Right ventricle myocardium inferior (tissue), 1 donor: ENCODE measurements at places on chromosomes 7 and 10.

- DNase-seq, result no peak
These were observed 35.2 kb downstream of the VCL start for GRCh38 chr10:74032900-74033655.

DNA sequence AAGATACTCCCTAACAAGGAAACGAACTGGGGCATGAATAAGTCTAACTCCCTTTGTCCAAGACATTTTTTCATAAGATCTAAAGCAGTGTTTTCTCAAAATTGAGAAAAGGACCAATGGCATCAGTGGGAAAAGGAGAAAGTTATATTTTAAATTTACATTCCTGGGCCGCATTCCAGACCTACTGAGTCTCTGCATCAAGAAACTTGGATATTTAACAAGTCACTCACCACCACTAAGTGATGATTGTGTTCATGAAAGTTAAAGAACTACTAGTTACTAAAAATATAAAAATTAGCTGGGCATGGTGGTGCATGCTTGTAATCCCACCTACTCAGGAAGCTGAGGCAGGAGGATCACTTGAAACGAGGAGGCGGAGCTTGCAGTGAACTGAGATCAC is 149.6 kb upstream of the MEOX2 start:
- no peak for DNase-seq

GRCh38 chr7:142811154-142811737 is 40.5 kb downstream of the PRSS2 start:
- no peak for DNase-seq

DNA sequence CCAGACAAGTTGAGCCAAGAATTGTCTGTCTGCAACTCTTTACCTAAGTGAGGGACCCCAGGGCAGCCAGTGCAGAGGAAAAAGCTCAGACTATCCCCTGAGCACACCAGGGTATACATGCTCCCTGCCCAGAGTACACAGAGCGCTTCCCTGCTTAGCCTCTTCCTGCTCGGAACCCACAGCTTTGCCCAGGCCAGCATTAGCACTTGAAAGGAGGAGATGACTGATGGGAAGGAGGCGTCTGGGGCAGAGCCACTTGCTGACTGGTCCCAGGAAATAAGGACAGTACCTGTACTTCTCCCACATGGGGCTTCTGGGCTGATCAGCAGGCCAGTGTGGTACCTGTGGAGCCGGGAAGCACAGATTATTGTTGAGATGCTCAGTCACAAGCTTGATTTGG is 48.4 kb upstream of the TRIM8 start:
- no peak for DNase-seq

DNA sequence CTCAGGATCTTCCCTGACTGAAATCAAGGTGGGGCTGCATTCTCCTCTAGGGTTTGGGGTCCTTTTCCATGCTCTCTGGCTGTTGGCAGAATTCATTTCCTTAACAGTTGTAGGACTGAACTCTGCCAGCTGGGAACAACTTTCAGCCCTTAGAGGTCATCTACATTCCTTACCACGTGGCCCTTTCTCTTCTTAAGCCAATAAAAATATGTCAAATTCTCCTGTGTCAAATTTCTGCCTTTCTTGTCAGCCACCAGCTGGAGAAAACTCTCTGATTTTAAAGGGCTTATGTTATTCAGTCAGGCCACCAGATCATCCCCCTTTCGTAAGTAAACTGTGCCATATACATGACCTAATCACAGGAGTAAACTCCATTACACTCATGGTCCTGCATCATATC is 95.3 kb upstream of the IL6 start:
- DNase-seq, result no peak
